Chondrocyte (in vitro differentiated cells): ENCODE measurements at places on chromosomes 6 and 20. TPM values are rescaled to one million over a fixed set of nuclear protein-coding genes. Genes with fewer than 3 reads are reported as not detected.
A peak's percentile ranks its signal among the peaks of the same experiment; 100 is the strongest.

TINAG gene
- not detected in 3 replicates for total RNA-seq

FOXF2 gene
- 0.12 to 0.68 TPM in 2 of 3 replicates, not detected in the other for total RNA-seq

DNA sequence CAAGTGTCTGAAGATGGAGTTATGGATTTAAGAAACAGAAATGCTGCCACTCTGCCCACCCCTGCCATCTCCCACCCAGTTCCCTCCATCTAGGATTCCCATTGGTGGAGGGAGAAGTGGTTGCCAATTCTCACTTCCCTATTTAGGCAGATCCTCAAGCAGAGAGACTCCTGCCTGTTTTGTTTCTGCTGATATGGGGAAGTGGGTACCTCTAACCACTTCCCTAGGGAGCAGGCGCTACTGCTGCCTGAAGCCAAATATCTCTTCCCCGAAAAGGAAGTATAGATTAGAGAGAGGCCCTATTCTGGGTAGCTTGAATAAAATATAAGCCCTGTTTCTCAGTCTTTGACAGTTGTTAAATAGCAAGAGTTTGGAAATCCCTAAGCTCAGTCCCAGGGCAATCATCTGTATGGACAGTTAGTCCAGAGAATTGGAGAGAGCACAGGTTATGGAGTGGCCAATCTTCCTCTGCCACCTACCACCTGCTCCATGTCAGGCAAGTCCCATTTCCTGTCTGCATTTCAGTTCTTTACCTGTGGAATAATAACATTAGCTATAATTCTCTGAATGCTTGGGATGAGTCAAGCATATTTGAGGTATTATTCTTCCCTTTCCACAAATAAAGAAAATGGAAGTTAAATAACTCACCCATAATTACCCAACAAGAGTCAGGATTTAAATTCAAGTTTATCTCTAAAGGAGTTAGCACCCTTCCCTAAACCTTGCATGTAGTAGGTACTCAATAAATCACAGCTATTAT is 2.6 kb upstream of the ADGB start:
- no peaks in the 10 kb centered on the region for H3K36me3 ChIP-seq
- no peak overlapping the region for H3K27ac ChIP-seq
- peaks cover 8% of the 10 kb centered on the region for H3K27me3 ChIP-seq
- peaks cover 10% of the 10 kb centered on the region for H3K4me1 ChIP-seq
- no peak overlapping the region for H3K4me3 ChIP-seq

DNA sequence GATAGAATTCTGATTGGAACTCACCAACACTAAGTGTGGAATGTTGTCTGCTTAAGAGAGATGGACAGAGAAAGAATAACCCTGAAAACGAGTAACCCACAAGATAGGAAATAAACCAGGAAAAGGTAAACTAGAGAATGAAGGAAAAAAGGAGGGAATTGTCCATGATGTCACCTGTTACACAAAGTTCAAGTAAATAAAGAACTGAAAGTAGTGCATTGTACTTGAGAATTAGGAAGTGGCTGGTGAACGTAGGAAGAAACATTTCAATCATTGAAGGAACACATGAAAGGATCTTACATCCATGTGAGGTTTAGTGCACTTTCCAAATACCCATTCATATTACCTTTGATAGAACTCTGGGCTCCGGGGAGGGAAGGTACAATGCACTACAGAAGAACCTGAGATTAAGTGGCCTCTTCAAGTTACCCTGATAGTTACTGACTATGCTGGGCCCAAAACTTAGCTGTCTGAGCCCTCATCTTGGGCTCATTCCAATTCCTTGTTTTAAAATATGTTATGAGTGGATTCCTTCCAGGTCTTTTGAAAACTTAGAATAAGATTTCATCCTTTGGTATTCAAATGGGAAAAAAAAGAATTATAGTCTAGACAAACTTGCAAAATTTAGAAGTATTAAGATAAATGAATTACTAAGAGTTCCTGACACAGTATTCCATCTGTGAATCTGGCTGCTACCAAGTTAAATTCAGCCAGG is 1.1 kb upstream of the STX7 start:
- peaks cover 2% of the 10 kb centered on the region for H3K27me3 ChIP-seq
- H3K4me1 ChIP-seq: peaks cover 46% of the 10 kb centered on the region
- peak overlapping the region; percentile 98 for H3K27ac ChIP-seq
- no peaks in the 10 kb centered on the region for H3K36me3 ChIP-seq

- H3K36me3 ChIP-seq: no peaks in the 10 kb centered on the region
- no peak overlapping the region for H3K4me3 ChIP-seq
- H3K4me1 ChIP-seq: no peaks in the 10 kb centered on the region
- H3K27ac ChIP-seq: no peak overlapping the region
- H3K27me3 ChIP-seq: no peaks in the 10 kb centered on the region
- DNase-seq: no peak
These were observed 323.4 kb downstream of the BTBD3 start for GRCh38 chr20:12241065-12241464.

GRCh38 chr6:132498638-132499037 is 14.3 kb downstream of the STX7 start:
- peaks cover 34% of the 10 kb centered on the region for H3K36me3 ChIP-seq
- no peak for DNase-seq

DNA sequence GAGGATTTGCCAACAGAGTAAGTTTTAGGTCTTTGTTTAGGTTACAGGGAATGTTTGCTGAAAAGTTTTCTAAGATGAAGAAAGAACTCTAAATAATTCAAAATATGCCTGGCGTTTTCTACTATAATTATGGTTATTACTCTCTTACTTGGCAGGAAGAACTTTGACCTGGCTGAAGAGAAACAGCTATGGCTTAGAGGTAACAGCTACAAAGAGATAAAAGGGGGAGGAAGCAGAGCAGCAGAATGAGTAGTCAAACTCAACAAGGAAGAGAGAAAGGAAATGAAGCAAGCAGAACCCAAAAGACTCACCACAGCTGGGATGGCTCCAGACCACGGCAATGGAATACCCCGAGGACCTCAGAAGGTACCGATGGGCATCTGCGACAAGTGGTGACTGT is 95.6 kb downstream of the KIF16B start:
- no peaks in the 10 kb centered on the region for H3K27me3 ChIP-seq
- H3K4me3 ChIP-seq: no peak overlapping the region
- no peak overlapping the region for H3K27ac ChIP-seq
- H3K36me3 ChIP-seq: peaks cover 4% of the 10 kb centered on the region
- DNase-seq: no peak
- H3K4me1 ChIP-seq: peaks cover 26% of the 10 kb centered on the region

DNA sequence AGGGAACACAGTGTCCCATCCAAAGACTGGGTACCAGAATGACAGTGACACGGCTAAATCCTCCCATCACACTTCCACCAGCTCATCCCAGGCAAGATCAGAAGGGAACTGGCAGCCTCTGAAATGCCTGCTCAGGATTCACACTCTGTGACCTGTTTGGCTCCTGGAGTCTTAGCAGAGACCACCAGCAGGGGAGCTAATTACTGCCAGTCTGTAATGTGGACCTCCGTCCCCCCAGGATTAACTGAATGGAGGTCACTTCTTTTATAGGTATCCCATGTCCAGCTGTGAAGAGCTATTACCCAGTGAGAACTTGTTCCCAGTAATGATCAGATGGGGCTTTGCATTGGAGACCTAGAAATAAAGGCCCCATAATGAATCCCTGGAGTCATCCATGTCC is 45.2 kb downstream of the DEFB114 start:
- H3K27ac ChIP-seq: no peak overlapping the region
- peaks cover 16% of the 10 kb centered on the region for H3K4me1 ChIP-seq
- no peak for DNase-seq
- H3K36me3 ChIP-seq: no peaks in the 10 kb centered on the region

DNA sequence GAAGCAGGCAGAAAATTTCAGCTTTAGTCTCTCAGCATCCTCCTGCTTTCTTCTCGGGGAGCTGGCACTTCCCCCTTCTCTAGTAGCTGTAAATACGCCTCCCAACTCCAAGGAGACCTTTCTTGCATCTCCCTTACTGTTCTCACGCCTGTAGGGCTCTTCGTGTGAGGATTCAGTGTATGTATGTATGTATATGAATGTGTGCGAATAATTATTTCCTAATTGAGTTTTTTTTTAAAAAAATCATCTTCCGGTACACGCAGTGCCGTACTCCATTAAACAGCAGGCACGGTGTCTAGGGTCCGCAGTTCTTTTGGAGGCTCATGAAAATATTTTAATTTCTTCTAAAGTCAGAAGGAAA is 85.4 kb downstream of the HFE start:
- no peak for DNase-seq
- peaks cover 25% of the 10 kb centered on the region for H3K4me1 ChIP-seq
- H3K36me3 ChIP-seq: no peaks in the 10 kb centered on the region
- H3K27me3 ChIP-seq: no peaks in the 10 kb centered on the region

- DNase-seq: no peak
- H3K27me3 ChIP-seq: peaks cover 45% of the 10 kb centered on the region
- H3K27ac ChIP-seq: no peak overlapping the region
- peaks cover 2% of the 10 kb centered on the region for H3K36me3 ChIP-seq
- H3K4me3 ChIP-seq: peak overlapping the region; percentile 16
These were observed 1.7 kb upstream of the ULBP2 start for GRCh38 chr6:149939909-149940671.

DNA sequence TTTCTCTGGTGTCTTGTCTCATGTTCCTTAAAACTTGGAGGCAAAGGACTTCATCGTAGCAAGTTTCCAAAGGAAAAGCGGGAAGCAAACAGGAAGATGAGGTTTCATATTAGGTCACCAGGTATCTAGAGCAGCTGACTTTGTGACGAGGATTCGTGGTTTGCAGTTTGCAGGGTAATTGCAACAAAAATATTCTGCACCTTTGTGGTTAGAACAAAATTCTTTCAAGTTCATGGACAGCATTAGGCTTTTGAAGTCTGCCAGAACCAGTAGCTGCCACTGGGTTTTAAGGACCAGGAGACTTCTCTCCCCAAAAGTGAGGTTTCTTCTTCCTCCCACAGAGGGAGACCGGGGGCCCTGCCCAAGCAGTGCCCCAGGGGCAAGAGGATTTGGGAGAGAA is 63.4 kb downstream of the RPP40 start:
- H3K36me3 ChIP-seq: peaks cover 8% of the 10 kb centered on the region
- no peak overlapping the region for H3K27ac ChIP-seq
- peaks cover 38% of the 10 kb centered on the region for H3K4me1 ChIP-seq
- H3K4me3 ChIP-seq: no peak overlapping the region
